ENCODE measurements at places on chromosomes 5 and 9.

GRCh38 chr5:104080646-104081175 lies 518.1 kb upstream of the NUDT12 start:
- DNase-seq, result no peak

DNA sequence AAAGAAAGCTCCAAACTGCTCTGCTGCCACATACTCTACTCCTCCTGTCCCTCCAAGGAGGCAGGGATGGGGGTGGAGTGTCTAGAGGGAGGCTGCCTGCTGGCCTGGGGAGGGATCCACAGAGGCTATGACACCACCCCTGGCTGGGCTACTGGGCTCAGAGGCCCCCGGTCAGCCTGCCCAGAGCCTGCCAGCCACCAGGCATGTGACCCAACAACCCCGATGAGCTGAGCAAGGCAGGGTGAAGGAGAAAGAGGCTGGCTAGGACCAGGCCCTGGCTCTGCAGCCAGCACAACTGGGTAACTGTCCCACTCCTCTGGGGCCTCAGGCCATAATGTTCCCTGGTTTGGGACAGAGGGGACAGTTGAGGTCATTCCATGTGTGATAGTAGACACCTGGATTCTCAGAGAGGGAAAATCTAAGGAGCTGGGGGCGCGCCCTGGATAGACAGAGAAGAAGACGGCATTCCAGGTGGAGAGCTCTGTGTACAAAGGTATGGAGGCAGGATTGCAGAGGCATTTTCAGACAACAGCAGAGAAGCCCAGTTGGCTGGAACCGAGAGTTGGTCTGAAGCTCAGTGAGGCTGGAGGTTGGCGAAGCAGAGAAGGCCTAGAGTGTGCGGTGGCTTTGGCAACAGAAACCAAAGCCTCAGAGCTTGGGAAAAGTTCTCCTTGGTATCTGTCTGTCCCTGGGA lies 33.8 kb upstream of the IL17B start:
- no peak for DNase-seq

DNA sequence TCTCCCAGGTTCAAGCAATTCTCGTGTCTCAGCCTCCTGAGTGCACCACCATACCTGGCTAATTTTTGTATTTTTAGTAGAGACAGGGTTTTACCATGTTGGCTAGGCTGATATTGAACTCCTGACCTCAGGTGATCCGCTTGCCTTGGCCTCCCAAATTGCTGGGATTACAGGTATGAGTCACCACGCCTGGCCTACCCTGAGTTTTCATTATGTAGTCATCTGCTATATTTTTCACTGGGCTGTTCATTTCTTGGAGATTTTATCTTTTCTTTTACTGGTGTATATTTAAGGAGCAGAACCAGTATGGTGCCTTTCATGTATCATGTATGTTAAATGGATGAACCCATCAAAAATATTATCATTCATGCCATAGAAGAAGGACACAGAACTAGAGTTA lies 377.0 kb upstream of the ACTBL2 start:
- no peak for DNase-seq

DNA sequence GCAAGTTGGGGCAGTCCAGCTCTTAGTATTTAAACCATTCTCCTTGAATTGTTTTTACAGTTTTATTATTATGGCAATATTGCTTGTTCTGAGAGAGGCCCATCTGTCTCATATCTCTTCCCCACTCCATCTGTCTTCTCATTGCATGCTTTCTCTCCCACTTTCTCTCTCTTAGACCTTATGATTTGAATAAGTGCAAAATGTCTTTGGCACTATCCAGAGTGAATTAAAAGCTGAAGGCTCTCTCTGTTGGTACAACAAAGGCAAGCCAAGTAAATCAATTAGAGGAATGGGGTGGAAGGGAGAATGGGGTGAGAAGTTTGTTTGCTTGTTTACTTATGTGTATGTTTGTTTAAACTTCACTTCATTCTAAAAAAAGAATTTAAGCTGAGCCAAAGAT lies 195.3 kb upstream of the RFX3 start:
- no peak for DNase-seq

GRCh38 chr5:126801992-126802294 lies 25.0 kb downstream of the LMNB1 start:
- DNase-seq, result peak; percentile 34

DNA sequence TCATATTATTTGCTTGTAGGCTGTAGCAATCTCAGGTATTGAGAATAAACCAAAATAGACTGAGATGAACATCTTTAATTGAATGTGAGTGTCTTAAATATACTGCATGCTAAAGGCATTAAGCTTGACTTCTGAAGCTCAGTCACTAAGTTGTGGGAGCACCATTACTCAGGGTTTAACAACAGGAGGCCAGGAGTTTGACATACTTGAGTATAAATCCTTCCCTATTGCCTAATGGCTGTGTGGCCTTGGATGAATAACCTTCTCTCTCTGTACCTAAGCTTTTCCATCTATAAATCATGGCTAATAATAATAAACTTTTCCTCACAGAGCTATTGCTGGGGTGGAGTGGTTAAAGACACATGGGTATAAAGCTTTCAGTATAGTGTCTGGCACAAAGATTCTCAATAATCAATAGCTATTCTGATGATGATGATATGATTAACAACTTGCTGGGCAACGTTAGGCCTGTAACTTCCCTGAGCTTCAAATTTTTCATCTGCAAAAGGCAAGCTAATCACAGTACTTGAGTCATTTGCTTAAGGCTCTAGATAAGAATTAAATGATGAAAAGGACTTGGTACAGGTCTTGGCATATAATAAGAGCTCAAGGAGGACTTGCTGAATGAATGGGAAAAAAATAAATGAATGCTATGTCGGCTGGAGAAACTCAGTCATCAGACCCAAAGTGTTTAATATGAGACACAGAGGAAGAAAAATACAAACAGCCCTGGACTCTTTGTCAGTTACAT lies 174.0 kb upstream of the IL12B start:
- DNase-seq, result no peak

Data from RKO (cell line).